ENCODE measurements at places on chromosomes 5 and 9.

- DNase-seq: no peak
These were observed 235.0 kb downstream of the ROR2 start for GRCh38 chr9:91714874-91715615.

DNA sequence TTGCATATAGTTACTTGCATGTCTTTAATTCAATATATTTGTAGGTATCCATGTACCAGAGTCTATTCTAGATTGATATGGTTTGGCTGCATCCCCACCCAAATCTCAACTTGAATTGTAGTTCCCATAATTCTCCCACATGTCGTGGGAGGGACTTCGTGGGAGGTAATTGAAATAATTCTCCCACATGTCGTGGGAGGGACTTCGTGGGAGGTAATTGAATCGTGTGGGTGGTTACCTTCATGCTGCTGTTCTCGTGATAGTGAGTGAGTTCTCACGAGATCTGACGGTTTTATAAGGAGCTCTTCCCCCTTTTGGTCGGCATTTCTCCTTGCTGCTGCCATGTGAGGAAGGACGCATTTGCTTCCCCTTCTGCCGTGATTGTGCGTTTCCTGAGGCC, 16.5 kb downstream of the FBXL7 start:
- DNase-seq: no peak

DNA sequence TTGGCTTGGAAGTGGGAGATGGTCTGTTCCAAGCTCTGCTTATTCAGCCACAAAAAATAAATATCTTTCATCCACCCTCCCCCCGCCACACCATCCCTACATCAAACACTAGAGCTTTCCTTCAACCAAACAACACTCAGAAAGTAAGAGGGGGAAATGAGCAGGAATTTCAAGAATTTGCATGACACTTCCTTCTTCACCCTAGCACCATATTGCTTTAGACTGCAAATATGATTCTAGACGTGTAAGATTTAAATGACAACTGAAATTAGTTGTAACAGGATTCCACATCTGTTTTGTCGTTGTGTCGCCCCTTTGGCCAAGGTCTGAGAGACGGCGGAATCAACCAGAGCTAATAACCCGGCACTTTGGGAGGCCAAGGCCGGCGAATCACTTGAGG, 88.5 kb downstream of the NDFIP1 start:
- DNase-seq: no peak

DNA sequence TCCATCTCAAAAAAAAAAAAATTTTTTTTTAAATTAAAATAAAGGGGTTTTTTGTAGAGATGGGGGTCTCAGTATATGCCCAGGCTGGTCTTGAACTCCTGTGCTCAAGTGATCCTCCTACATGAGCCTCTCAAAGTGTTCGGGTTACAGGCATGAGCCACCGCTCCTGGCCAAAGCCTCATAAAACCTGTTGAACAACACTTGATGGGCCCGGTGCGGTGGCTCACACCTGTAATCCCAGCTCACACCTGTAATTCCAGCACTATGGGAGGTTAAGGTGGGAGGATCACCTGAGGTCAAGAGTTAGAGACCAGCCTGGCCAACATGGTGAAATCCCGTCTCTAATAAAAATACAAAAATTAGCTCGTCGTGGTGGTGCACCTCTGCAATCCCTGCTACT, 7.7 kb upstream of the NPM1 start:
- DNase-seq: no peak

- no peak for DNase-seq
These were observed 24.6 kb downstream of the CSF2 start for GRCh38 chr5:132098151-132098594.

DNA sequence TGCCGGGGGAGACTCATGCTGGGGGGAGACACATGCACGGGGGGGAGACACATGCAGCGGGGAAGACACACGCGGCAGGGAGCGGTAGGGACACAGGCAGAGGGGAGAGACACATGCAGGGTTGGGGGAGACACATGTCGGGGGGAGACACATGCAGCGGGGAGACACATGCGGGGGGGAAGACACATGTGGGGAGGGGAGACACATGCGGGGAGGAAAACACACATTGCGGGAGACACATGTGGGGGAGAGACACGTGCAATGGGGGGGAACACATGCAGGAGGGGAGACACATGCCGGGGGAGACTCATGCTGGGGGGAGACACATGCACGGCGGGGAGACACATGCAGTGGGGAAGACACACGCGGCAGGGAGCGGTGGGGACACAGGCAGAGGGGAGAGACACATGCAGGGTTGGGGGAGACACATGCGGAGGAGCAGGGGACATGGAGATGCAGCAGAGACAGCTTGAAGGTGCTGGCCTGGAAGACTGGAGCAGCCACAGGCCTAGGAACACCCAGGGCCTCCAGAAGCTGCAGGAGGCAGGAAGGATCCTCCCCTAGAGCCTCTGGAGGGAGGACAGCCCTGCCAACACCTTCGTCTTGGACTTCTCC, 20.3 kb upstream of the OLFM1 start:
- no peak for DNase-seq

All from stimulated activated CD4-positive, alpha-beta T cell treated with anti-CD3 and anti-CD28 coated beads, Interleukin-1b, Interleukin-23, amount 100 ng/mL, for 24 hours (primary cell).